Stimulated activated CD4-positive, alpha-beta T cell treated with anti-CD3 and anti-CD28 coated beads, TNF-alpha, amount 100 ng/mL, for 24 hours (primary cell): ENCODE measurements at places on chromosomes 3 and 15.

- no peak for DNase-seq
Measured at GRCh38 chr3:101544161-101544850, 17.4 kb upstream of the TRMT10C start.

DNA sequence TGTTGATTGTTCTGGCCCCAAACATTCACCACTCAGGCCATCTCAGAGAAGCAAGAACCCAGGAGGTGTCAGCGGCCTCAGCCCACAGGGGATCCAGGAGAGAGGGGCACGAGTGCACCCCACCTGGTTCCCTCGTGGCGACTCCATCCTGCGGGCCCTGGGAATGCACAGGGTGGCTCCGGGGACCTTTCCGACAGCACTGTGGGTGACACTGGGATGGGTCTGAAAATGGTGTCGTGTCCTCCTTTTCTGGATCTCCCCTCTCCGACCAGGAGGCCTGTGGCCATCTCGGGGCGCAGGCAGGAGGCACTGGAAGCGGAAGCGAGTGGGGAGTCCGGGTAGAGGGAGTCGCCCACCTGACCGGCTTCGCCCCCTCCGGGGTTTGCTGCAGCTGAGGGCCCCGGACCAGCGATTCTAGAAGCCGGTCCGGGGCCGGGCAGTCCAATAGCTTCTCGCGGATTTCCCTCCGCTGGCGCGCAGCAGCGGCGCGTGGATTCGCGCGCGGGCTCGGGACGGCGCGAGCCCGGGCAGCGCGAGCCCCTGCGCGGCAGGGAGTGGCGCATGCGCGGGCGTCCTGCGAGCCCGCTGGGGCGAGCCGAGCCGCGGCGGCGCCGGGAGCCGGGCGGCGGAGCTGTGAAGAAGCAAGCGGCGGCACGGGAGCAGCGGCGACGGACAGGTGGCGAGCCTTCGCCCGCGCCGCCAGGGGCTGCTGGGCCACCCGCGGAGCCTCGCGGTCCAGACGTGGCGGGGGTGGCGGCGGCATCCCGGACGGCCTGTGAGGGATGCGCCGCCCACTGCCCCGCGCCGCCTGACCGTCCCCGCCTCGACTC, at the start of gene DOCK3:
DOCK3 (plus strand) TSS at position 579 of the 830 bp plus-strand sequence. CDS start 337 bp downstream, outside the sequence.
- peak; percentile 40 for DNase-seq

GRCh38 chr15:85584872-85585271, 204.5 kb downstream of the AKAP13 start:
- DNase-seq = no peak

DNA sequence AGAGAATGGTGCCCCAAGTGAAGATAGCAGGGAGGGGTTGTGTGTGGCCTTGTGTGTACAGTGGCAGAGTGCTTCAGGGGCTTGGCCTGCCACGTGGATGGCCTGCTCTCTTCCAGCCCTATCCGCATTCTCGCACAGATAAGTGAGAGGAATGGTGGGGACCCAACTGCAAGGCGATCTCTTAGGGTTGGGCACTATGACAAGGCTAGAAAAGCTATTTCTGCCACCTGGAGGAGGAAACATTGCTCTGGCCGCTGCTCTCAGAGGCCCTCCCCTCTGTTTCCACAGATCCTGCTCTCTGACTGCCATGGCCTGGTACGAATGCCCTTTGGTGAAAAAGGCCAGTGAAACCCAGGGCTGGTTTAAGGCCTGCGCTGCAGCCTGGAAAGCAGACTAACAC, 20.6 kb downstream of the EEFSEC start:
- DNase-seq = no peak

DNA sequence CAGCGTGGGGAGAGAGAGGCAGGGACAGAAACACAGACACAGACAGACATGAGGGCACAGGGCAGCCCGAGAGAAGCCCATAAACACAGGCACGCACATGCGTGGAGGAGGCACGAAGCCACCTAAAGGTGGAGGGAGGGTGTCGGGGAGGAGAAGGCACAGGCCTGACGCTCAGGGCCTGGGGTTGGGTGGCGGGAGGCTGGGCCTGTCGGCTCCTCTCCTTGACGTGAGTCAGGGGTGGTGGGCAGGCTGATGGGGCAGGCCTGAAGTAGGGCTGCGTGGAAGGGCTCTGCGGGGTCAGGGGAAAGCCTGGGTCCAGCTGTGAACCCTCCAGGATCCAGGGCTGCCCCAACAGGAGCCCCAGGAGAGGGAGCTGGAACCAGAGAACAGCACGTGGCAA, 74.2 kb downstream of the EPHB3 start:
- DNase-seq = no peak

GRCh38 chr3:167653760-167654159, at the start of gene WDR49:
Gene WDR49, minus strand, starts transcription at chr3:167653942. Its CDS starts 517 bp downstream, at chr3:167653425.
- DNase-seq = no peak

- no peak for DNase-seq
Measured at GRCh38 chr15:68488290-68488689, 56.3 kb upstream of the ITGA11 start.

- no peak for DNase-seq
Measured at GRCh38 chr3:64921281-64922065, 233.7 kb upstream of the ADAMTS9 start.

- no peak for DNase-seq
Measured at GRCh38 chr15:66884661-66885237, 180.7 kb upstream of the SMAD3 start.

GRCh38 chr15:70879401-70879800, 12.8 kb downstream of the THAP10 start:
- no peak for DNase-seq

DNA sequence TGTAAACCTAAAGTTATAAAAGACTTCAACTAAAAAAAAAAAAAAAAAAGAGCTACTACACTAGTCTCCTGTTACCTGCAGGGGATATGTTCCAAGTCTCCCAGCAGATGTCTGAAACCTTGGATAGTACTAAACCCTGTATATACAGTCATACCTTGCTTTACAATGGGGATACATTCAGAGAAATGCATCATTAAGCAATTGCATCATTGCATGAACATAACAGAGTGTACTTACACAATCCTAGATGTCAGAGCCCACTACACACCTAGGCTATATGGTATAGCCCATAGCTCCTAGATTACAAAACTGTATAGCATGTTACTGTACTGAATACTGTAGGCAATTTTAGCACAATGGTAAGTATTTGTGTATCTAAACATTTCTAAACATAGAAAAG, 119.1 kb downstream of the GMPS start:
- no peak for DNase-seq

GRCh38 chr3:180633722-180634121, 31.8 kb downstream of the TTC14 start:
- no peak for DNase-seq

DNA sequence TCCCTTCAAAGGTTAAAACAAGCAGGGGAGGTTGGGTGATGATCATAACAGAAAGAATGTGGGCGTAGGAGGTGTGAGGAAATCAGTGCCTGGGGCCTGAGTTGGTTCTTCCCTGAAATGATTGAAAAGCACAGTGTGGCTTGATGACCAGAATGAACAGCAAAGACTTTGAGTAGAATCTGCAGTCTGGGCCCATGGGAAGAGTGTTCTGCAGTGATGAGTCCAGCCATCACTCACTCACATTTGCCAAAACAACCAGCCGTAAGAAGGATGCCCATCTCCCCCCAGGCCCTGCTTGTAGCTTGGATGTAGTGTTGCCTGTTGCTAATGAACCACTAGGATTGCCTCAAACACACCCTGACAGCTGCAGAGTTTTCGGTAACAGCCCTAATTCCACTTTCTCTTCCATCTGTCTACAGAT, 67.9 kb downstream of the VGLL3 start:
- DNase-seq = no peak

- no peak for DNase-seq
Measured at GRCh38 chr3:195010551-195011100, 260.3 kb downstream of the XXYLT1 start.

DNA sequence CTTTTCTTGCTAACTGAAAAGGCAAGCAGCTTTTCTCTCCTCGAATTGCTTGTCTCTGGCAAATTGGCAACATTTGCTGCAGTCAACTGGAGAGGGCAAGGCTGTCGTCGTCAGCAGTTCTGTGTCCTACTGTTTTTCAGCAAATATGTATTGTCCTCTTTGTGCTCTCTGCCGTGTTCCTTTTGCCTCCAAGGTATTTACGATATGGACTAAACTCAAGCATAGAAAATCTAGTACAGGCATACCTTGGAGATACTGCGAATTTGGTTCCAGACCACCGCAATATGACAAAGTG, 558 bp upstream of the SLC30A4 start:
- DNase-seq = no peak

GRCh38 chr15:97470417-97470816, 490.1 kb upstream of the ARRDC4 start:
- DNase-seq = no peak

DNA sequence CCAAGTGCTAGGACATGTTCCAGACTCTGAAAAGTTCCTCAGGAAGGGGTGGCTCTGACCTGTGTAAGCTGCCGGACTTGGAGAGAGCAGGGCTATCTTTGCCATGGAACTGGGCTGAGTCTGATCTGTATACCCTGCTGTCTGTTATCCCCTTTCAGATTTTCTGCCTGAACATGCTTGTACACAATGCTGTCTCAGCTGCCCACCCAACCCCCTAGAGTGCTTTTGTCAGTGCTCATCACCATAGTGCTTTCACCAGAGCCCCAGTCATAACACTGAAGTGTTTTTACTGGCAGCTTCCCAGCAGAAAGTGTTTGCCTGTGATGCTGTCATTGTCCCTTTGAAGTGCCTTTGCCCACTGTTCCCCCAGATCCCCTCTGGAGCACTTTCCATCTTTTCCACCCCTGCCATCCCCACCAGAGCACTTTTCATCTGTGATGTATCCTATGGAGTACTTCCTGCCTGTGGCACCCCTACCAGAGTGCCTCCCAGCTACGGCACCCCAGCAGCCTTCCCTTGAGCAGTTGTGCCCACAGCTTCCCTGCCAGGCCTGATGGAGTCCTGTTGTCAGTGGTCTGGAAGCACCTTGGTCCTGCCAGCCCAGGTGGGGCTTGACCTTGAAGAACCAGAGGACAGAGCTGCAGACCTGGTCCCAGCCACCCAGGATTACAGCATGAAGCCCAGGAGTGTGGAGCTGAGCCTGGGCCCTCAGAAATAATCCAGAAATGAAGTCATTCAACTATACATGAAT, 397.7 kb downstream of the DIPK2A start:
- DNase-seq = no peak

GRCh38 chr3:81485444-81485865, 276.0 kb downstream of the GBE1 start:
- DNase-seq = no peak

DNA sequence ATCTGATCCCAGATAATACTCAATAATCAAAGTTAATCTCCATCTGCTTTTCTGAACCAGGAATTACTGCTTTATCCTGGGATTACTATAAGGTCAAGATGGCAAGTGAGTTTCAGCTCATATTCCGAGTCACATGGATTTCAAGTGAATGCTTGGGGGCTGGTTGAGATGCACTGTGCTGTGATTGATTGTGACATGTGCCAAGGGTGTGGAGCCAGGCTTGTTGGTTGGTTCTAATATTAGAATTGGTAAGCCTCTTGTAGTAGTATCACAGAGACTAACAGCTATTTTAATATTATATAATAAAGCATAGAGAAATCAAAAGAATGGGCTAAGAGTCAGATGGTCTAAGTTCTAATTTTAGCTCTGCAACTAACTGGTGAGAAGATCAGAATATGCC, 74.2 kb upstream of the ICE2 start:
- DNase-seq = no peak

DNA sequence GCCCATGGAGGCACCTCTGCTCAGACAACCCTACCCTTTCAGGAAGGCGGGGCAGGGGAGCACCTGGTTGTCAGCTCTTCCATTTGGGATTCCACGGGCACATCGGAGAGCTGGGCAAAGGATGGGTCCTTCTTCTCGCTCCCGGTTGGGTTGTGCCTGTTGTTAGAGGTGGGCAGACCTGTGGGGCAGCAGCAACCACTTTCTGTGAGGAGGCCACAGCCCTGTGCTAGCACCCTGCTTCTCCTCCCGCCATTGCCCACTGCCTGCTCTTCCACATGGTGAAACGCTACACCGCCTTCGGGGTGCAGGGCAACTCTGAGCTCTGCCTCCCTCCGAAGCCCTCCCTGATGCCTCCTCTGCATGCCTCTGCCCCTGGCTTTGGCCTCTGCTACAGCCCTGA, 7.0 kb upstream of the HHATL start:
- DNase-seq = no peak

- no peak for DNase-seq
Measured at GRCh38 chr3:168088106-168088720, 7.5 kb downstream of the GOLIM4 start.

DNA sequence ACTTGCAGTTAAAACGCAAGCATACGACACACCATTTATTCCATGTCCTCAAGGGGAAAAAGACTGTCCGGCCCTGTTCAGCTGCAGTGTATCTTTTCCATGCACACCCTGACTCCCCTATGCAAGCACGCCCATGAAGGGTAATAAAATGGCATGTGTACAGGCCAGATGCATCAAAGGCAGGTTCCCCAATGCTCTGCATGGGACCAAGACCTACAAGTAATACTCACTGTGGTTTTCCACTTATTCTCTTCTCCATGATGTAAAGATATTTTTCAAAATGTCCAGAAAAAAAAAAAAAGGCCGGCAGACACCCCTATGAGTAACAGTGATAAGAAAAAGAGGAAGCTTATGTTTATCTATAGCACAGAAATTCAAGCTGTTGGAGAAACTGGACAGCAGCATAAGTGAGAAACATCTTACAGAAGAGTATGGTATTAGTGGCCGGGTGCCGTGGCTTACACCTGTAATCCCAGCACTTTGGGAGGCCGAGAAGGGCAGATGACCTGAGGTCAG, 70.8 kb downstream of the MCF2L2 start:
- no peak for DNase-seq

GRCh38 chr3:73319179-73319769, 257.8 kb downstream of the EBLN2 start:
- no peak for DNase-seq

DNA sequence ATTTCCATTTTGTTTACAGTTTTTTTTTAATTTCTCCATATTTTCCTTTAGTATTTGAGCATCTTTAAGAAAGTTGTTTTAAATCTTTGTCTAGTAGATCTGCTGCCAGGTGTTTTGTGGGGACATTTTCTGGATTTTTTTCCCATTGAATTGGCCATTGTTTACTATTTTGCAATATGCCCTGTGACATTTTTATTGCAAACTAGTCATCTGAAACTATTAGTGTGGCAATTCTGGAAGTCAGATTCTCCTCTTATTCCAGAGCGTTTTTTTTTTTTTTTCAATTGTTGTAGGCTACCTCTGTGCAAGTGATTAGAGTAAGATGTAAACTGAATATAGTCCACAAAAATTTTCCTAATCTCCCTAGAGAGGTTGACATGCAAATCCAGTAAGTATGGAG, 334.2 kb downstream of the PYDC2 start:
- no peak for DNase-seq

DNA sequence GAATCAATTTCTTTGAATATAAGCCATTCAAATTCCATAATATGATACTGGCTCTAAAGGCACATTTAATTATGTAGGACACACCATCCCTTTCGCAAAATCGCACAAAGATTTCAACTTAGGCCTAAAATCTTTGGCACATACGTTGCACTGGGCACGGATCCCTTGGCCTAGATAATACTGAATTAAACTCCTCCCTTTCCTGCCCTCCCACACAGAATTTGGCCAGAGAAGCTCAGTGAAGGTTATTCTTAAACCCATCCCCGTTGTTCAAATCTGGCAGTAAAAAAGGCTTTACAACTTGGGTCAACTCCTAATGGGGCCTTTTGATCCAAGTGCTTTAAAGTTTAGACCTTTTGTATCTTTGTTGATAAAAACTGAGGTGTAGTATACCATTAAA, 247.2 kb downstream of the PTPRG start:
- no peak for DNase-seq
